Fibroblast of skin of right quadriceps (primary cell): ENCODE measurements at places on chromosomes 5 and 9.
A peak's percentile ranks its signal among the peaks of the same experiment; 100 is the strongest.

GRCh38 chr9:120780367-120780766 is 12.8 kb downstream of the FBXW2 start:
- DNase-seq = no peak

DNA sequence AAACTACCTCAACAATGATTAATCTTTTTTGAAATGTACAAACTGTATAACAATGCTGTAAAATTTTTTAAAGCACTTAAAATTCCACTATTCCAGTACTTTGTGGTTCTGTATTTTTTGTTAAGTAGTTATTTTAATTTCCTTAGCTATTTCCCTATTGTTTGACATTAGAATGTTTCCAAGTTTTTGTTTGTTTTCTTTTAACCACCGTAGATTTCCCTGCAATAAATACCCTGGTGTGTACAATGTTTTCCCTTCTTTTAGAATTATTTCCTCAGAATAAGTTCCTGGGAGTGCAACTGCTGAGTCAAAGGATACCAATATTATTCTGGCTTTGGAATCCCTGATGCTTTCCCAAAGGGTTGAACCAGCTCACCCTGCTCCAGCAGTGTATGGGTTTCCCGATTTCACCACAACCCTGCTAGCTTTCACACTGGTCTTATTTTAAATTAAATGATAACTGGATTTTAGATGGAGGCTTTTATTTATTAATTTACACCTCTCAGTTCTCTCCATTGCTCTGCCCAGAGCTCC is 20.6 kb upstream of the ANGPTL2 start:
- DNase-seq = no peak

DNA sequence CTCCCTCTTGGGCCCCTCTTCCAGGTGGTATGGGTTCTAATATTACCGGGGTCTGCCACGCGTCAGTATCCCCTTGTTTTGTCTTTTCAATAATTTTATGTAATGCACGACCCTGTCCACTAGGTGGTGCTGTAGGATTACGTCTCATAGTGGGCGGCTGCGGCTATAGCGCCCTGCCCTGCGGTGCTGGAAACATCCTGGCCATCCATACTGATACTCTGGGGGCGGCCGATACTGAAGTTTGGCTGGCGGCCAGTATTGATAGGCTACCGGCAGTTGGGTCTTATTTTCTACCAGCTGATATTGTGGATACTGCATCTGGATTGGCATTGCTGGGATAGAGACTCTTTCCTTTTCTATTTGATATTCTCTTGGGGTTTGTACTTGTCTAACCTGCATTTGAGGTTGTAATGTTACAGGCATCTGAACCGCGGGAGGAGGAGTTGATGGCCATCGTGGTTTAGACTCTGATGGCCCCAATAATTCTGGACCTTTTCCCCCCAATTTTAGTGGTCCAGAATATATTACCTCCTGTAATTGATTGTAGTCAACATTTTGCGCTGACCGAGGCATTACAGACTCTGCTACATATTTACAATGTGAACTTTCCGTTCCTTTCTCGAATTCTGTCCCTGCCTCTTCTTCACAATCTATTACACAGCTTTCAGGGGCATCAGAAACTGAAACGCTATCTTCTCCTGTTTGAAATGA is 3.3 kb upstream of the TMEM141 start:
- peak; percentile 57 for DNase-seq

GRCh38 chr5:66197764-66198405 is 53.8 kb downstream of the SREK1 start:
- peak; percentile 9 for DNase-seq

- DNase-seq = no peak
Observed at GRCh38 chr5:9771079-9771478, 140.9 kb upstream of the TAS2R1 start.

GRCh38 chr5:1782385-1783215 is 17.0 kb downstream of the MRPL36 start:
- no peak for DNase-seq

DNA sequence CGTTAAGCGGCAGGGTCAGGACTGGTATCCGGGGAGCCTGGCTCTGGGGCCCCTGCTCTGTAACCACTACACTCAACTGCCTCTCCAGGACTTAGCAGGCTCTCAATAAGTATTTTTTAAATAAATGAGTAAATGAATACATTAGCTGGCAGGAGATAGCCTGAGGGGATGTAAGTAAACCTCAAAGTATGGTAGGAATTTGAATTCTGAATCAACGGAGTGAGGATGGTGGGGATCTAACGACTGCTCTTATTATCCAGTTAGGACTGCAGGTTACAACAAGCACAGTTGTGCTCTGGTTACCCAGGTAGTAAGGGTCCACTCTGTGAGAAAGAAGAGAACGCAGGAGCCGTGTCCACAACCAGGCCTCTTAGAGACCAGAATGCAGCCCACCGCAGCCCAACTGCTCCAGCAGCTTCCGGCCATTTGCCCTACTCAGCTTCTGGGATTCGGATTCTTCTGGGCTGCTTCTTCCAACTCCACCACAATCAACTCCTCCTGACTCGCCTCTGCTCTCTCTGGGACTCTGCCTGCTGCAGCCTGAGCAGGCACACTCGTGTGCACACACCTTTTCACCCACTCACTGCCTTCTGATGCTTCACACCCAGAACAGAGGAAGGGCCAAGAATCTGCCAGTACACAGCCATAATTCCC is 52.6 kb downstream of the MED27 start:
- peak; percentile 77 for DNase-seq
